ENCODE measurements at places on chromosomes 1 and 21.

- peak; percentile 6 for DNase-seq
These were observed 122.3 kb downstream of the ESRRG start for GRCh38 chr1:216600730-216601609.

- no peak for DNase-seq
These were observed 95.8 kb downstream of the AJAP1 start for GRCh38 chr1:4750177-4750576.

DNA sequence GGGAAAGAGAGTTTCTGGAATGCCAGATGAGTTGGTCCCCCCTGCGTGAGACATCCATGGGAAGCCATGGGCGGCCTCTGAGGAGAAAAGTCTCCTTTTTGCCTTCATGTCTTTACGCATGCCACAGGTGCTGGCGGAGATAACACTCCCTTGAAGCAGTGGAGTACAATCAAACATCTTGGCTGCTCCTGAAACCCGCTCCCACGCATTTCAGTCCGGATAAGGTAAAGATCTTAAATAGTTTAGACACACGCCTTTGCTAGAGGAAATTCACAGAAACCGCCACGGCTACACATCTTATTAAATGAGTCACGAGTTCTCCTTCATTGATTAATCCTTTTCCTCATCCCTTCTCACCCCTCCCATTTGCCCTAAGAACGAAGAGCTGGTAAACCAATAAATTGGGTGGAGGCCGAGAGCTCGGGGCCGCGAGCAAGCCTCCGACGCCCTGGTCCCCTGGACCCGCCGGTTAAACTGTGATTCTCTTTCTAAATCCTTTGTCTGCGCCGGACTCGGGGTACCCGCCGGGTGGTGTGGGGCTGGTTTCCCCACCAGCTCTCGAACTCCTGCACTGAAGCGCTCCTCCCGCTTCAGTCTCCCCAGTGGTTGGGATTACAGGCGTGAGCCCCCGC is 6.6 kb upstream of the ZNF669 start:
- no peak for DNase-seq

GRCh38 chr1:67146101-67146500 is 11.3 kb upstream of the C1orf141 start:
- no peak for DNase-seq

DNA sequence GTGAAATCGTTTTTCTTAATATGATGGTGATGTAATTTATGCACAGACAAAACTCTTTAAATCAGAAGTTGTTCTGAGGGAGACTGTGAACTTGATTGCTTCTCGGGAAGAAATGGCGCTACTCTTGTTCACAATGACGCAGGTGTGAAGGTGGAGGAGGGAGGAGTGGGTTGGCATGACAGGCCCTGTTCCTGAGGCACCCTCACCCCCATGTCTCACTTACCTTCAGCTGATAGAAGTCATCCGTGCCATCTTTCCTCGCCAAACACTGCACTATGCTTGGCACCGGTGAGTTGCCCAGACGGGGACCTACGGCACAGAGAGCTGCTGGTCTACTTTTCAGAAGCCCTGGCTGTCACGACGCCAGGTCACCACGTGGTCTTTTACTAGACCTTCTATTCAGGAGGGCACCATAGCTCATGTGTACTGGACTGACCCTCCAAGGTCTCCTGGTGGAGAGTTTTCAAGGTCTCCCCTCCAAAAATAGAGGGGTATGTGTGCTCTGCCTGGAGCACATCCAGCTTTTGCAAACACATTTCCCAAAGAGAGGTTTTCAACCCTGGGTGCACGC is 27.1 kb downstream of the STK40 start:
- no peak for DNase-seq

DNA sequence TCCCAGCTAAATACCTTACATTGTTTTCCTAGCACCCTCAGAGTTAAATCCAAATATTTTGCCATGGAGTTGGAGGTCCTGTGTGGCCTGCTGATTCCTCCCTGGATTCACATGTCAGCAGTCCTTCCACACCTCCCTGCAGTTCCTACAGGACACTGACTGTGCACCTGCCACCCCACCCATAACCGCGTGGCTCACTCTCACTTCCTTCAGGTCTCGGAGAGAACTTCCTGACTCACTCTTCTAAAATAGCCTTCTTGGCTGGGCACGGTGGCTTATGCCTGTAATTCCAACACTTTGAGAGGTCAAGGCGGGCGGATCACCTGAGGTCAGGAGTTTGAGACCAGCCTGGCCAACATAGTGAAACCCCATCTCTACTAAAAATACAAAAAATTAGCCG is 8.4 kb upstream of the CAMTA1 start:
- DNase-seq: no peak

GRCh38 chr21:38683222-38683621 is 122.5 kb upstream of the ETS2 start:
- DNase-seq: no peak

DNA sequence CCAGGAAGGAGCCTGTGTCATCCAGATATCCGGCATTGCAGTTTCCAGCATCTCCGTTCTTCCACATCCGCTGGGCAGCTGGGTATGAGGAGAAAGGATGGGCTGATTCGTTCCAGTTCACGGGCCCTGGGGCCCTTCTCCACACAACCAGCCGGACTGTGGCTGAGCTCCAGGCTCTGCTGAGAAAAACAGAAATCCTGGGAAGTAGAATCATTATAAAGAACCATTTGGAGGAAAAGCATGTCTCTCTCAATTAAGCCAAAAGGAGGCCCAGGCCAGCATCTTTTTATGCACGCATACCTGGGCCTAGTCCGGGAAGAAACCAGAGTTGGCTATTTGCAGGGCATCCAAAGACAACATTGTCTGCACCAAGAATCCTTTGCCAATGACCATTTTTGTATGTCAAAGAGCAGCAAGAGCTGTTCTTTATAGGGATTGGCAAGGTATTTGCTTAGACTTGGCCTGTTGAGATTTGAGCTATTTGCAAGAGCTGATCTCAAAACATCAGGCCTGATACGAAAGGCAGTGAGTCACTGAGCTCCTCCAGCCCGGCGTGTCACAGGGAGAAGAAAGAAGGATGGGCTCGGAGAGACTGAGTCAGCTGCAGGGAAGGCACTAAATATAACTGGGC is 84.9 kb upstream of the ARHGEF16 start:
- DNase-seq: no peak

DNA sequence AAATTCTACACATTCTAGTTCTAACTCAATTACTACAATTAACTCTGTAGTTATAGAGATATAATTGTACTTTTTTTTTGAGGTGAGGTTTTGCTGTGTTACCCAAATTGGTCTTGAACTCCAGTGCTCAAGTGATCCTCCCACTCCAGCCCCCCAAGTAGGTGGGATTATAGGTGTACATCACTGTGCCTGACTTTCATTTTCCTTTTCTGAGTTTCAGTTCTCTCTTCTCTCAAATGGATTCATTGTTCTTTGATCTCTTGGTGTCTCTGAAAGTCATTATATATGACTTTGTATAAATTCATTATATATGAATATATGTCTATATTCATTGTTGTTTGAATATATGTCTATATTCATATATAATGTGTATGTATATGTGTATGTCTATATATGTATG is 74.0 kb upstream of the GALNT2 start:
- DNase-seq: no peak

DNA sequence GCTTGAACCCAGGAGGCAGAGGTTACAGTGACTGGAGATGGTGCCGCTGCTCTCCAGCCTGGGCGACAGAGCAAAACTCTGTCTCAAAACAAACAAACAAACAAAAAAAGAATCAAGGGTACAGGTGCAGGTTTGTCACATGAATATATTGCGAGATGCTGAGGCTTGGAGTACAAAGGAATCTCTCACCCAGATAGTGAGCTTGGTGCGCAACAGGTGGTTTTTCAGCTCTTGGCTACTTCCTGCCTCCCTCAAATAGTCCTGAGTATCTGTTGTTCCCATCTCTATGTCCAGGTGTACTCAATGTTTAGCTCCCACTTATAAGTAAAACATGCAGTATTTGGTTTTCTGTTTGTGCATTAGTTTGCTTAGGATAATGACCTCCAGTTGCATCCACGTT is 173.9 kb upstream of the CACYBP start:
- DNase-seq: no peak

- no peak for DNase-seq
These were observed 365.1 kb upstream of the VAMP3 start for GRCh38 chr1:7405844-7406500.

- DNase-seq: no peak
These were observed 30.8 kb downstream of the MRPL37 start for GRCh38 chr1:54230507-54231339.

DNA sequence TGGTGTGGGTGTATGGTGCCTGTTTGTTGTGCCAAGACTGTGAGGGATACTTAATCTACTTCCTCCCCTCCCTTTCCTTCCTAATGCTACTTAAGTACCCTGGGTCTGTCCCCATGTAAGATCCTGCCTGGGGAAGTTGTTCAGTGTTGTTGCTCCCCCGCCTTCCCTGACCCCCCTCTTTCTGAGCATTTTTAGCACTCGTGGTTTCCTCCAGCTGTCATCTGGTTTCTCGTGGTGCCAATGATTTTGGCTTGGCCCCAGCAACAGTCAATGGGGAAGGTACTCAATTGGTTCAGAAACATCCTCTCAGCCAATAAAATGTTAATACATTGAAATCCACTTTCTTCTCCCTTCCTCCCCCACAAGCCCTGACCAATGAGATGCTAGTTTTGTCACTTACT is 8.0 kb upstream of the B4GALT3 start:
- DNase-seq: peak; percentile 97

GRCh38 chr1:182175361-182175931 is 113.9 kb upstream of the ZNF648 start:
- peak; percentile 54 for DNase-seq

DNA sequence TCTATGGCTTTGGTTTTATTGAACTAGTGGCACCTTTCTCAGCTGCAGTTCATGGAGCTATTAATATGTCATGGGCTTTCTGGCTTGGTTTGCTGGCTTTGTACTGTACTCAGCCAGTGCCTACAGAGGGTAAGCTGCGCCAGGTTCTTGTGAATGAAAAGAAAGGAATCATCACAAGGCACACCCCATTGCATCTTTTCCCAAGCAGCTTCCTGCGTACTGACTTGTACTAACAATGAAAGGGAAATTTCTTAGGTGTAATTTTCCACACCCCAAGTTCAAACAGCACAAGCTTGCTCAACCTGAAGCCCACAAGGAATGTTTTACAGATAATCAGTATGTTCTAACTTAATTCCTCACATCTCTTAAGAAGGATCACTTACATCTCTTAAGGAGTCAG is 78.0 kb upstream of the TNFSF18 start:
- DNase-seq: no peak

GRCh38 chr1:198295225-198295624 is 138.4 kb downstream of the NEK7 start:
- no peak for DNase-seq

DNA sequence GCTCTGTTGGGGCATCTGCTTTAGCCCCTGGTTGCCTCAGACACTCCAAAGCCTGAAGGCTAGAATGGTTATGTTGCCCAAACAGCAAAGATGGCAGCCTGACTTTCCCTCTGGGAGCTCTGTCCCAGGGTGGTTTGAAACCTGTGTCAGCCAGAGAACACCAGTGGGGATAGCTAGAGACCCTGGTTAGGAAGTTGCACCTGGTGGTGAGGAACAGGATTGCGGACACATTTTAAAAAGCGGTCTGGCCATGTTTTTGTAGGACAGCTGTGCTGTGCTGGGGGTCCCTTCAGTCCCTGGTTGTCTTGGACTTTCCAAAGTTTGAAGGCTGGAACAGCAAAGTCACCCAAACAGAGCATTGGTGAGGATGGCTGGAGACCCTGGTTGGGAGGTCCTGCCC is 87.8 kb downstream of the DNM3 start:
- no peak for DNase-seq

GRCh38 chr1:3857791-3858129 is 484 bp downstream of the DFFB start:
- DNase-seq: no peak

- no peak for DNase-seq
These were observed 117.8 kb upstream of the SLC25A33 start for GRCh38 chr1:9421533-9421873.

DNA sequence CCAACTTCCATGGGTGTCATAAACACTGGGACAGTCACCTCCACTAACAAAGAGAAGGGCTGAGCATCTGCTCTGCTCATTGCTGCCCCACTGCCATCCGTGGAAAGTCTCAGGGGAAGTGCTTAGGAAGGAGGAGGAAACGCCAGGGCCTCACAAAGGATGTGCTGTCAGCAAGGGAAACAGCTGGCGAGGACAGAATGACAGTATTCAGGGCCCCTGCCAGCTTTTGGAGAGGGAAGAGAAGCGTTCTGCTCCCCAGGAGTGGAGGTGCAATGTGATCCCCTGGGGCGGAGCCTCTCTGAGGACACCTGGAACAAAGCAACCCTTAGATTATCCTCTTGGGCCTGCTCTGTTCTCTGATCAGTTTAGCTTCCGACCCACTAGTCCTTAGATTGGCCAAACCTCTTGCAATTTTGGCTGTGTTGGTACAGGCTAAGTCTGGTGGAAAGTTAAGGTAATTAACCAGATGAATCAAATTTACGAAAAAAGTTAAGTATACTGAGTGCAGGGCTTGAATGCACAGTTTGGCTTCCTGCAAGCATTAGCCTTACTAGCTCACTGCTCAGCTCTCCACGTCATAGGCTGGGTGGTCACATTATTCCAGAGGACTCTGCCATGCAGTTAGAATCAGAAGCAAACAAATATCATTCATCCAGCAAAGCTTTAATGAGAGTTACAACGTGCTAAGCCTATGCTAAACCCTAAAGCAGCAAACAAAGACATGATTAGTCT is 170.2 kb upstream of the NFIA start:
- DNase-seq: peak; percentile 94

DNA sequence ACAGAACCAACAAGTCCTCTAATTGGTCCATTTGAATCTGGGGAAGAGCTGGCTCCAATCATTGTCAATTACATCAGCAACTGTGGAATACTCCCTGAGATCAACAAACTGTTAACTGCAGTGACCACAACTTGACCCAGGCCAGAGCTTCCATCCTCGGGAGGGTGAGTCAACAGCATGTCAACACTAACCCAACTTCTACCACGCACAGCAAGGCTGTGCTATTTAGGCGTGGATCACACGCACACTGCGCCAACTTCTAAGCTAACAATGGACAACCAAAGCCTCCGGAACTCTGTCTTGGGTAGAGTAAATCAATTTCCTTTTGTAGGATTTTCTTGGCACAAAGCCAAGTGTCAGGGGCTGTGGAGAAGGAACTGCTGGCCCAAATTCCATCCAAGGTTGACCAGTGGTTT is 30.4 kb downstream of the APP start:
- no peak for DNase-seq

- no peak for DNase-seq
These were observed 478.9 kb upstream of the CAMK1G start for GRCh38 chr1:209104646-209105045.

- DNase-seq: no peak
These were observed 45.7 kb downstream of the SH3GLB1 start for GRCh38 chr1:86750076-86750475.
